ENCODE measurements at places on chromosomes 6 and 20. TPM values are rescaled to one million over a fixed set of nuclear protein-coding genes. Genes with fewer than 3 reads are reported as not detected.

DNA sequence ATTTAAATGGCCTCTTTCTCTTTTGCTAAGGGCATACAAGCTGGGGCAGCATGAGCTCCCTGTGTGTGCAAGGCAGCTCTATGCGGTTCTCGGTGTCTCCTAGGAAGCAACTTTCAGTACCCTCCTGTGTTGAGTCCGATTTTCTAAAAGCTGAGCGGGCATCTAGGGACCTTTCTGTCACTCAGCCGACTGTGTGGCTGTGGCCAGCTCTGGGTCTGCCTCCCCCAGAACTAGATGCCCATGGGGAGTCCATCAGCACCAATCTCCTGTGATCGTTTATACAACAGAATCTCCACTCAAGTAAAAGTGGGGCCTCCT lies 7.5 kb downstream of the NELFCD start:
- DNase-seq = no peak

DNA sequence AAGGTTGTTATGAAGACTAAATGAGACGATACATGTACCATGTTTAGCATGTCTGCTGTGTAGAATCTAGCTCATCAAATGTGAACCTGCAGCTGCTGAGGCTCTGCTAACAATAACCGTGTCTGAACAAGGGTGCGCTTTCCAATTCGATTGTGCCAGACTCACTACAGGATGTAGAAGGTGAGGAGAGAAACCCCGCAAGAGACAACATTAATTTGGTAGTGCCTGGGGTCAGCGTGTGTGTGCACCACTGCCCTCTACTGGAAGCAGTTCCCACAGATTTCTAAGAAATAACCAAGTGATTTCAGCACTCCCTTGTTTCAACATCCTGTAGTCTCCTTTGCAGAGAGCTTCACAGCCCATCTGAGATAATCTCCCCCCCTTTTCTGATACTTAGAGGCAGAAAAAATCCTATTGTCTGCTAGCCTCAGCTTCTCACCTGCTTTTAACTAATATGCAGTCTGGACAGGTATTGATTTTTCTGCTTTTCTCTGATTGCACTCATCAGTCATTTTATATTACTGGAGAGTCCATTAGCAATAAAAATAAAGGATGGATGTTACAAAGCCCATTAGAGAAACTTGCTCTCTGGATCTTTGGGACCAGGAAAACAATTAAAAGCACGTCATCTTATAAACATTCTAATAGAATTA lies 96.7 kb upstream of the BACH2 start:
- peak; percentile 41 for DNase-seq

DNA sequence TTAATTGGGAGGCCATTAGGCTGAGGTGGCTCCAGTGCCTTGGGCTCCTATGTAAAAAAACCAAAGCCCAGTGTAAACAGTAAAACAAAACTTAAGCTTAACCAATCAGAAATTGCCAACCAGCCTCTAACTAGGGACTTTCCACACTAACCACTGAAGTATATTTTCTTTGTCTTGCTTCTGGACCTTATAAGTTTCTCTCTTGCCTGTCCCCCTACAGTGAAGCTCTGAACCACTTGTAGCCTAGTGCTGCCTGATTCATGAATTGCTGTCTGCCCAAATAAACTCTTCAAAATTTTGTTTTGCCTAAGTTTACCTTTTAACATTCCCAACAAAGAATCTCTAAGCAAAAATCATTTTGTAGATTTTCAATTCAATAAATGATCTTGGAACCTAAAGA lies 28.2 kb downstream of the POPDC3 start:
- DNase-seq = no peak

The RAET1L gene
- total RNA-seq = 1.5 TPM

The NHSL1 gene
- 15.4 TPM for total RNA-seq

The SLC35B2 gene
- total RNA-seq = 50.5 TPM

The RAMACL gene
- total RNA-seq = 0.15 TPM

Data from HCT116 (cell line).